ENCODE measurements at places on chromosomes 3 and 15. TPM values are rescaled to one million over a fixed set of nuclear protein-coding genes. Genes with fewer than 3 reads are reported as not detected.

PLSCR1 gene
- total RNA-seq, result 47.2 TPM

PP2D1 gene
- total RNA-seq, result not detected

CCDC191 gene
- 1.9 TPM for total RNA-seq

SSUH2 gene
- 0.57 TPM for total RNA-seq

All from A549 treated with CpdA at 1 μM for 4 hours (cell line).